Psoas muscle (tissue), 8 donors: ENCODE measurements at places on chromosomes 1 and 21. TPM values are rescaled to one million over a fixed set of nuclear protein-coding genes. Genes with fewer than 3 reads are reported as not detected.

GRCh38 chr1:89635825-89636815 lies 3.2 kb downstream of the LRRC8C start:
- DNase-seq = no peak

DNA sequence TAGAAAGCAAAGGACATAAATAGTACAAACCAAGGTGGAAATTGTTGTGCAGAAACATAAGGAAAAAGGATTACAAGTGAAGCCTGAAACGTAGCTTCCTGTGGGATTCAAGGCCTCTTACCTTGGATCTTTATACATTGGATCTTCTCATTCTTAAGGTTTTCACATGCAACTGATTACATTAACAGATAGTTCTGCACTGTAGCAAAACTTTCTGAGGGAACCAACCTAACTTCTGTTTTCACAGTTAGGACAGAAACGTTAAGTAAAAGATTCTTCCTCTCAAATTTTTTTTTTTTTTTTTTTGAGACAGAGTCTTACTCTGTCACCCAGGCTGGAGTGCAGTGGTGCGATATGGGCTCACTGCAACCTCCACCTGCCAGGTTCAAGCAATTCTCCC lies 7.8 kb upstream of the TM2D1 start:
- no peak for DNase-seq

GRCh38 chr21:44498280-44499210 lies 41.5 kb downstream of the KRTAP10-1 start:
- DNase-seq = no peak

DNA sequence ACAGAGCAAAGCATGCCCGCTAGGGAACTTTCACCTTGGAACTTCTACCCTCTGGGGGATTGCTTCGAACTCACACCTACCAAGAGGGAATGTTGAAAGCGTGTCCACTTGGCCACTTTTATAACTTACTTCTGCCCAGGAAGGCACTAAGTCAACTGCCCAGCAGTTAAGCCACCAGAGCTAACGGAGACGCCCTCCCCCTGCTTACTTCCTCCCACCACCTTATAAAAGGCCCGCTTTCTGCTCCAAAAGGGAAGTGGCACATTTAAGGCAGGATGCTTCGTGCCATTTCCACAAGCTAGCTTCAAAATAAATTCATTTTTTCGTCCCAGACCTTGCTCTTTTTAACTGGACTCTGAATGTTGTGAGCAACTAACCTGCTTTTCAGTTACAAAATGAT lies 3.2 kb upstream of the AK2 start:
- DNase-seq = no peak

DNA sequence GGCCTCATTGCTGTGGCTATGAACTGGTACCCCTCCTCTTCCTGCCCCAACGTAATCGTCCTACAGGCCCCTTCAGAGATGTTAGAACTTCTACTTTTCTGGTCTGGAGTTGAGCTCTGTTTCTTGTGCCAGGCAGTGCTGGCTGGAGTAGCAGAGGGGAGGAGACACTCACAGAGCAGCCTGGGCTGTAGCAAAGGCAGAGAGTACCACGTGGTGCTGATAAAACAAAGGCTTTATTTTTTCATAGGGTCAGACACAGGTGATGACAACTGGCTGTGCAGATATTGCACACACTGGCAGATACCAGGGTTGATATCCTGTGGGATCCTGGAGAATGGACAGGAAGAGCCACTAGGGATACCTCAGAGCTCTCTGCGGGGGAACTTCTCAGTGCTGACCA lies 23.2 kb downstream of the CRCT1 start:
- DNase-seq = no peak

DNA sequence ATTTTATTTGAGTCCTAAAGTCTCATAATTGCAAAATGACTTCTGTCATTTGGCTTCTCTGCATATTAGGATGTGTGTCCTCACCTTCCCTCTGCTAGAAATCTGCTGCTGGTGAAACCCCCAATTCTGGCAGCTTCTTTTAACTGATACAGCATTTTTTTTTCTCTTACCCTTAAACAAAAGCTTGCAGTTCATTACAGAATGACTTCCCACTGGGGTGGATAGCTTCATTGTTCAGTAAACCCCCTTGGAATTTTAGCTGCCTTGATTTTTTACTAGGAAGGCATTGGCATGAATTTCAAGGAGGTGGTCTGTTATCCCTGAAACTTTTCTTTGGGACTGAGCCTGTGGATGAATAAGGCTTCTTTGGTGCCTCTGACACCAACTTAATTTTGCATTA lies 16.8 kb downstream of the TSEN15 start:
- DNase-seq = no peak

DNA sequence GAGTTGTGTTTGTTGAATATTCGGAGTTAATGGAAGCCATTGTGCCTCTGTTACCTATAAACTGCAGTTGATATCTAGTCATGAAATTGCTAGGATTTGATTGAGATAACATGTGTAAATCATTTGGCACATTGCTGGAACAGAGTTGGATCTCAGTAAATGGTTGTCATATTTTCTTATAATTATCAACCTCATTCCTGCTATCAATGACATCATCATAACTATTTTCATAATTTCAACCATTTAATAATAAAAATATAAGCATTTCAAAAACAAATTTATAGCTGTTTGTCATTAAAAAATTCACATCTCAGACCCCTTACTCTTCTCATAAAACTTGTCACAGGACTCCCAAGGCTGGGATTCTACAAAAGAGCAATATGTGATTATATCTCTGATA lies 133.4 kb downstream of the PTGER3 start:
- no peak for DNase-seq

DNA sequence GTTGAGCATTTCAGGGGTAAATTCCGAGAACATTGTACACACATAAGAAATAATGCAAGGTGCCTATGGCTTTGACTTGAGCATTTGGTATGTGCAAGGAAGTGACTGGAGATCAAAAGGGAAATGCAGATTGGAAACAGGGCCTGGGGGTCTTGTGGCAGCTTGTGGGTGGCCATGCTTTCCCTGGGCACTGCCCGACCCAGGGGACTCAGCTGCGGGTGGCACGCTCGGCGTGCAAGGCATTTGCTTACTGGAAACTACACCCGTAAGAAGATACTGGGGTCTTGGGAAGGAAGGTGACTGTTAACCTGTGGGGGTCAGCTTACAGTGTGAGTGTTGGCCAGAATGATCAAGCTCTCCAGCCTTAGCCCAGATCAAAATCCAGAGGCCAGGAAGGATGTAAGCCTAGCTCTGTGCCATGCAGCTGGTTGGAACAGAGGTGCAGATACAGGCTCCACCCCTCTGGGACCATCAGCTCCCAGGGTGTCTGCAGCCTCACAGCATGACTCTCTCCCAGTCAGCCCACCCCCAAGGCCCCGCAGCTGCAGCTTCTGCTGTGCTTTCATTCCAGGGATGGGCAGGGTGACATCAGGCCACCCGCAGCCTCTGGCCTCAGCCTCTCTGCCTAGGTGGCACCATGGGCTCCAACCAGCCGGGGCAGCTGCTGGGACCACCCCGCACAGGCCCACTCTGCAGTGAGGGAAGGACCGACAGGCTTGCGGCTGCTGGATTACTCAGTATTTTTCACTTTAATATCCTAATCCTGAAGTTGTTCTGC lies 55.1 kb downstream of the KIF26B start:
- DNase-seq = no peak

- no peak for DNase-seq
These were observed 48.5 kb downstream of the CDC7 start for GRCh38 chr1:91549041-91549735.

GRCh38 chr1:74504125-74504932 lies 8.1 kb downstream of the LRRC53 start:
- peak; percentile 40 for DNase-seq

DNA sequence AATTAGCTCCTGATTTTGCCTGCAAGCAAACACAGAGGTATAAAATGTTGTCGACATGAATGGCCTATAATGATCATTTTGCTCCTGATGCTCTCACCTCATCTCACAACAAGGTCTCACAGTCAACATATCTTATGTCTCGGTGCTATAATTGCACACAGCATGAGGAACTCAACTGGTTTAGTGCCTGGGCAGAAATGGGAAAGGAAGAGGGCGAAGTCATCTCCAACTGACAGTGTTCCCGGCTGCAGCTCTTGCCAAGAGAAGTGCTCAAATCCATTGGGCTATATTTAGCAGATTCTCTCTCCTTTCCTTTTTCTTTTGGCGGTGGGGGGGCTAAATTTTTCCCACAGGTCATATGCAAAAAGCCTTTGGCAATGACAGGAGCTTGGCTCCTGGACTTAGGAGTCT lies 53.0 kb downstream of the SLC45A1 start:
- DNase-seq = peak; percentile 73

DNA sequence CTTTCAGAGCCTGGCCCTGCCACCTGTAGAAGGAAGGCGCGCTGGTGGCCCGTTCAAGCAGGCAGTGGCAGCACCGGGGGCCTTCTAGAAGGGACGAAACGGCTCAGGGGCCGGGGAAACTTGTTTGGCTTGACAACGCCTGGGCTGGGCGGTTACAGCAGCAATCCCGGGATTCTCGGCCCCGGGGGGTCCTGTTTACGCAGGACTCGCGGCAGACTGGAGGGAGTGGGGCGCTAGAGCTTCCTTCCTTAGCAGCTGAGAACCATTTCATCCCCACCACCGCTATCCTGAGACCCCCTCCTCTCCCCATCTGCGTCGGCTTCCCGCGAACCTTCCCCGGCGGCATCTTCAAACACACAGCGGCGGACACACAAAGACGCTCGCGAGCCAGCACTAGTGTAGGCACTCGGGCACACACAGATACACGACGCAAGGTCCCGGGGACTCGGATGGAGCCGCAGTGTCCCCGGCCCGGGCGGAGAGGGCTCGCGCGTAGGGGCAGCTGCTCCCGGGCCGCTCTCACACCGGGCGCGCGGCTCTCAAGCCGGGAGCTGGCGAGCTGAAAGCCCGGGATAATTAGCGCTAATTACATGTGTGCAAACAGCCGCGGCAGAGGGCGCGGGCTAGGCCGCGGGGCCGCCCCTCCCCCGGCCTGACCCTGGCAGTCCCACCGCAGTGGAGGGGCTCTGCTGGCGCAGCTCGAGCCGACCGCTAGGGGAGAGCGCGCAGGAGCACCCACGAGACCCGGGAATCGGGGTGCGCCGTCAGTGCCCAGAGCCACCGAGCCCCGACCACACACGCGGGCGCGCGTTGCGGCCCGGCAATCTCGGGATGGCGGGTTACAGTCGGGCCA lies 271.4 kb downstream of the FOXD2 start:
- peak; percentile 55 for DNase-seq

- DNase-seq = no peak
These were observed 534.3 kb downstream of the PLPP3 start for GRCh38 chr1:56045062-56045461.

DNA sequence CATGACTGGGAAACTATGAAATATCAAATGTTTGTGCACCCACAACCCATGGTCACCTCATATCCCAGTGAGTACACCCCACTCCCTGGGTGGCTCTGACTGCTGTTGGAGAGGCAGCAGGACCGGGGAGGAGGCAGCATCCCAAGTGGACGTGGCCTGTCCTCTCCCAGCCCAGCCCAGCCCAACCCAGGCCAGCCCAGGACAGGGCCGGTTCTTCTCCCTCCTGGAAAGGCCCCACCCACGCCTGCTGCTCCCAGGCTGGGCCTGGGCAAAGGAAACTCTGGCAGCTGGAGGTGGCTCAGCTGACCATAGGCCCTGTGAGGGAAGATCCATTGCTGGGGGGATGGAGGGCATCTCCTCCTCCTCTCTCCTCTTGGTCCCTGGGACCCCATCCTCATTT lies 19.1 kb downstream of the MATN1 start:
- DNase-seq = peak; percentile 70

GRCh38 chr1:28893403-28894102 lies 20.8 kb upstream of the EPB41 start:
- no peak for DNase-seq

DNA sequence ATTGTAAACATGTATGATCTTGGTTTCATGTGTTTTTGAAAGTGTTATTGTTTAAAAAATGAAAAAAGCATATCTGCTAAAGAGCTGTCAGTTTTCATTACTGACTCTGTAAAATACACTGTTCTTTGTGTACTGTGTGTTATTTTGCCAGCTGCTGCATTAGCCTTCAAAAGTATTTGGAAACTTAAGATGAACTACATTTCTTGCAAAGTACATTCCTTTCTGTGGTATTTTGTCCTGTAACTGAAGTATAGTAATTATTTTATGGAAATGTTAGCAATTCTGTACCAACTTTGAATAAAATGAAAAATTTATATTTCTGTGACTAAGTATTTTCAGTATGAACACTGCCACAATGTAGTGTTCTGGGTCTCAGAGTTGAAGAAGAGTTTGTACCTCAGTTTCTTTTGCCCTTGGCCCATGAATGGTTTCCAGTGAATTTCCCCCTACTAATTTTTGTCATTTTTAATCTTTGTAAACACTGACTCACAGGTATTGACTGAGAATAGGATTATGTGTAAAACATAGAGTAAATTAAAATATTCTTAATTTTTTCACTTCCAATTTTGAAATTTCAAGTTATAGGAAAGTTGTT lies 32.7 kb downstream of the MRPS6 start:
- no peak for DNase-seq

DNA sequence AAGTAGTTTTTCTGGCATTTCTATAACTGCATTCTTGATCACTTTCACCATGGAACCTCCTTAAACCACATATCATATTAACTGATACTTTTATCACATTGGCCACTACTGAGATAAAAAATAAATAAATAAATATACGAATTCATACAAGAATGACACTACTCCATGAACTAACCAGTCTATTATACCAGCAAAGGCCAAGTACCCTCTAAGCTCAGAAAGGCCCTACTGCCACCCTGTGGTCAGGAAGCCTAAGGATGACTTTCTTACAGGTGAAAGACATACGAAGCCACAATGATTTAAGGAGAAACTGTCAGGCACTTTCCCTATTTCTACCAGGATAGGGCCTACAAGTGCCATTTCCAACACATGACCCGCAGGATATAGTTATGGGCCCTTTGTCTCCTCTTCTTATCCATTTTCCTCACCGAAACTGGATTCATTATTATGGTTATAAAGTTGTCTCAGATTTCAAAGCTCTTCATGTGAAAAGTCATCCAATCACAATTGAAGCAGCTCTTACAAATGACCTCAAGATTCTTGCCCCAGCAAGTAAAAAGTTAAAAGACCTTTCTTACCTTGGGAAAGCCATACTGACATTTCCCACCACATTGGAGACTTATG lies 23.9 kb downstream of the DNAJC8 start:
- peak; percentile 59 for DNase-seq

DNA sequence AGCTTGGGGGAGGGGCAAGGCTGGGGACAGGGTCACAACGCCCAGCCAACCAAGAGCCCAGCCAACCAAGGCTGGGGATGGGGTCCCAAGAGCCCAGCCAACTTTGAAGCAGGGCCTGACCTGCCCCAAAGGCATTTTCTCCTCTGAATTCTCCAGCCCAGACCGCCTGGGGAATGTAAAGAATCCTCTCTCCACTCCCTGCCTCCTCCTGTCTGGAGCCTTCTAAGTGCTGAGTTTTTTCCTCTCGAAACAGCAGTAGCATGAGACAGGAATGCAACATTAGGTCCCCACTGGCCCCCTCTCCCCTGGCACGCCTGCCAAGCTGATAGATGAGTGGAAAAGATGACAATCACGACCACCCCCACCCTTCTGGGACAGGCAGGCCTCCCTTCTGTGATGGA lies 17.0 kb downstream of the C1orf198 start:
- DNase-seq = no peak

The MROH9 gene
- total RNA-seq = not detected

The IRF6 gene
- 0.32 TPM for total RNA-seq

The VSIG8 gene
- total RNA-seq = not detected

The ATP13A2 gene
- 30.6 TPM for total RNA-seq

The KRTAP21-2 gene
- not detected for total RNA-seq

The AGRN gene
- 4.6 TPM for total RNA-seq

The SPATA21 gene
- total RNA-seq = not detected

The VHLL gene
- not detected for total RNA-seq

The PROK1 gene
- total RNA-seq = 0.15 TPM

The PPIAL4G gene
- not detected for total RNA-seq

The TAF5L gene
- total RNA-seq = 15.9 TPM

The LIN28A gene
- total RNA-seq = not detected
